ENCODE measurements at places on chromosomes 5 and 9.

GRCh38 chr9:35618325-35618727 lies at the start of gene CD72:
CD72 (minus strand) TSS chr9:35618413; CDS start chr9:35618303, 110 bp downstream.
- no peak for DNase-seq

GRCh38 chr5:115838885-115839518 lies 2.4 kb downstream of the ATG12 start:
- DNase-seq, result peak; percentile 69

GRCh38 chr5:33929925-33930690 lies 6.1 kb upstream of the RXFP3 start:
- DNase-seq, result peak; percentile 40

- no peak for DNase-seq
These were observed 220.0 kb downstream of the KDM4C start for GRCh38 chr9:6977761-6978160.

DNA sequence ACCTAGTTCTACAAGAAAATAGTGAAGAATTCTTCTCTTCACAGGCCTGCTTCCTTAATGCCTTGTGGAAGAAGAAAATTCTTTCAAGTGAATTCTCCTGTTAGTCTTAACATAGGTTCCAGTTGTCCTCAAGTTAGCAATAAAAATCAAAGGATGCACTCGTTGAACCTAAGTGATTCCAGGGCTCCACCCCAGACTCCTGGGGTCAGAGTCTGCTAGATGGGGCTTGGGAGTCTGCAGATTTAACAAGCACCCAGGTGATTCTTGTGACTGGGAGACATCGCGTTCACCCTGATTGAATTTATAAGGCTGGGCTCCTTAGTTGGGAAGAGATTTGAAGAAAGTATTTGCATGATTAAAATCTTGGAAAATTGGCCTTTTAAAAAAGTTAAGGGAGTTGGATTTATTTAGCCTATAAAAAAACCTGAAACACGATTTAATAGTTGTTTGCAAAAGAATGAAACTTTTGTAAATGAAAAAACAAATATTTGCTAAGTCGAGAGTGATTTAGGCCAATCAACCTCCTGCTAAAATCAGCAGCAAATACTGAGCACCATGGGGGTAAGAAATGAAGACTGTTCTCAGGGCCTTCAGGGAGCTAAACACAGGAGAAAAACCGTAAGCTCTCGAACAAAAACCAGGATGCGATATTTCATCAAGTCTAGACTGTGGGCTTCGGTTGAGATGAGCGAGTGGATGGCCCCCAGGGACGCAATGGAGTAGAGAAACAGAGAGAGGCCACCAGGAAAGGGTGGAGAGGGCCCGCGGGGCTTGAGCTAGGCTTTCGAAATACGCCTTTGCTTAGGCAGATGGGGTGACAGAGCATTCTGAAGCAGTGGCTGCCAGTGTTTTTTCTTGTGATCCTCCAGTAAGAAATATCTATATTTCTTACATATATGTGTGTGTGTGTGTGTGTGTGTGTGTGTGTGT lies 86.9 kb upstream of the TTC23L start:
- peak; percentile 21 for DNase-seq

DNA sequence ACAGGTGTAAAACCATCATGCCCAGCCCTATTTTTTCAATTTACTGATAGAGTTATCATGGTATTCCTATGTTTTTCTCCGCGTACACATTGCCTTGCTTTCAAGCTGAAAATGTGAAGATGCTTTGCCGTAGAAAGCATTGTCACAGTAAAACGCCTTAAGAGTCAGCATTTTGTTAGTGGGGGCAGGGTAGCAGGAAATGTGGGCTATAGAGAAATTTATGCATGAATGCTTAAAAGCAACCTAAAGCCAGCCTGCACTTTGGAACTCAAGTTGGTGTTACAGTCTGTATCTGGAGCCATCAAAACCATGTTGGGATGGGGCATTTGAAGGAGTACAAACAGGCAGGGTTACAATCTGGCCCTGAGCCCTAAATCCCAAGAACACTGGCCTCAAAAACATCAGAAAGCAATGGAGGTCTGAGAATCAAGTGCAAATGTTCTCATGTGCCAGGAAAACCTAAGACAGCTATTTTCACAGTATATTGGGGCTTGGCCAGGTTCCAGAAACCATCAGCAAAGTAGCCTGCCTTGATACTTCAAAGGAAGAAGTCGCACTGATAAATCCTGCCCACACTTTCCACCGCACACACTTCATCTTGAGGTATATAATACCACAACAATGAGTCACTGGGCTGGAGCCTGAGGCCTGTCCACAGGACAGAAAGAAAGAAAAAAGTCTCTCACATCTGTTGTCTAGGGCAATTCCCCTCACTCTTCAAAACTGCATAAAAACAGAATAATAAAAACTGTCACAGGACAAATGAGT lies 313.8 kb downstream of the ENC1 start:
- peak; percentile 92 for DNase-seq

GRCh38 chr9:88502552-88503034 lies 32.4 kb upstream of the NXNL2 start:
- no peak for DNase-seq

GRCh38 chr9:4303006-4303405 lies 3.1 kb upstream of the GLIS3 start:
- peak; percentile 75 for DNase-seq

DNA sequence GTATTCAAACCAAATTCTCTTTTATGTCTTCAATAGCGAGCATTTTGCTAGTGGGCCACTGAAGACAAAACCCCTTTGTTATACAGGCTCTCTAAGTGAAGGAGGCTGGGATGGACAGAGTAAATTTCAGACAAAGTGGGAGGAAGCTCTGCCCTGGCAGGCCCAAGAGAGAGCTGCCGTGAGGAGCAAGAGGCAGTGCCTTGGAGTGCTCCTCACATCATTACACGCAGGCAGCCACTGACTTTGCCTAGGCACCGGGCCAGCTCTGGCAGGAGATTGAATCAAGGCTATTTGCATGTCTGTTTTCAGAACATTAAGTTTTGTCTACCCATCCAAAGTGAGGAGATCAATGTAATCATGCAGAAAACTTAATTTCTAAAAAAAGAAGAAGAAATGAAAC lies 167.7 kb downstream of the CCDC192 start:
- peak; percentile 78 for DNase-seq

DNA sequence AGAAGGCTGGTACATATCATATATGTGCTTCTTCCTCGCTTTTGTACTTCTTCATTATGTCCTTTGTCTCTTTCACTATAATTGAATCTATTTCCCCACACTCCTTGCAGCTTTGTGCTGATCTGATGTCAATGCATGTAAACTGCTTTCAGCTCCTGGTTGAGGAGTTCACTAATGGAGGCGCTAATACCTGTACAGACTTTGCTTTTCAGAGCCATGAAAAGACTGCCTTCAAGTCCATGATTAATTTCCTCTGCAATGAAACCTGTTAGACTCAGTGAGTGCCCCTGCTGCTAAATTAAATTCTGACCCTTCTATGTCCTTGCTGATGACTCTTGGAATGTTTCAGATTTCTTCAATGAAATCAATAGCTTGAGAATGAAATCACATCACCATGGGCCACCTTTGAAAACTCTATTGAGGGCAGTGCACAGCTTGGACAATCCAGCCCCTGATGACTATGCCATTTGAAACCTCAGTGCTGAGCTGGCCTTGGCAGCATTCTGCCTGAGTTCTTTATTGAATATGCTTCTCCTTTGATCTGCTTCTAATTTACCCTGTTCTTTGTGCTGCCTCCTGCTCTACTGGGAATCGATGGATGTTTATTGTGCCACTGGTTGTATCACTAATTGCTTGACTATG lies 358.2 kb upstream of the DMAC1 start:
- DNase-seq, result no peak

GRCh38 chr5:170716396-170716795 lies 67.1 kb upstream of the GABRP start:
- DNase-seq, result no peak

GRCh38 chr9:98590101-98590500 lies 118.6 kb downstream of the GABBR2 start:
- DNase-seq, result no peak

- no peak for DNase-seq
These were observed 258.6 kb downstream of the ASTN2 start for GRCh38 chr9:117156144-117156688.

- no peak for DNase-seq
These were observed 16.4 kb downstream of the SMC2 start for GRCh38 chr9:104110509-104110908.

GRCh38 chr5:173884402-173885053 lies 3.6 kb upstream of the CPEB4 start:
- DNase-seq, result no peak

- no peak for DNase-seq
These were observed 52.6 kb downstream of the PDCD1LG2 start for GRCh38 chr9:5562806-5563416.

DNA sequence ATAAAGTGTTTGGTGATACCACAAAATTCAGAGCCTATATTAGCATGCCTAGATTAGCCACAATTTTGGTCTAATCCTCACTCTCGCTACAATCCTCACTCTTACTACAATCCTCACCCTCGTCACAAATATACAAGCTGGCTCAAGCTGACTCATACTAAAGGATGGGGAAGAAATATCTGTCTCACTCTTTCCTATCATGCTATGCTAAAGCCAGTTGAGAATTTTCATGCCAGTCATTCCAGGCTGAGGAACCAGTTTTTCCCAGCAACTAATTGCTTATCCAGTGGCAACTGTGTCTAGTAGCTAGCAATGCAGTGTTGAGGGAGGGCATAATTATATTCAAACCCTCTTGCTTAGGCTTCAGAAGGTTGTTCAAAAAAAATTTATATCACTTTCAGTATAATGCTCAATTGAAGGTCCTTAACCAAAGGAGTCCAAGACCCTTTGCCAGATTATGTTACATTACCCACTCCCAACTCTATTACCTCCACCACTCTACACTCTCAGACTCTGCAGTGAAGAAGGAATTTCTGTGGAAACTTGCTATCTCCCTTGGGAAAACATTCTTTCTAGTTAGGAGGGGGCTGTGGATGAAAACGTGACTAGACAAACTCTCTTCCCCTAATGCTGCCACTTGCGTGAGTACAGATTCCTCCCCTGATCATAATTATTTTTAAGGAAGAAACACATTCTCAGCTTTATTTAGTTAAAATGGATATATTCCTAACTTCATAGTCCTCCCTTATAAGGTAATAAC lies 810.3 kb upstream of the ACO1 start:
- peak; percentile 24 for DNase-seq

All from fibroblast of pulmonary artery (primary cell).